B cell (primary cell): ENCODE measurements at places on chromosomes 12 and 14.

GRCh38 chr12:12167847-12168246 lies 97.1 kb downstream of the BCL2L14 start:
- no peaks in the 10 kb centered on the region for H3K4me1 ChIP-seq
- H3K36me3 ChIP-seq, result no peaks in the 10 kb centered on the region
- no peak for DNase-seq
- no peak overlapping the region for H3K27ac ChIP-seq

DNA sequence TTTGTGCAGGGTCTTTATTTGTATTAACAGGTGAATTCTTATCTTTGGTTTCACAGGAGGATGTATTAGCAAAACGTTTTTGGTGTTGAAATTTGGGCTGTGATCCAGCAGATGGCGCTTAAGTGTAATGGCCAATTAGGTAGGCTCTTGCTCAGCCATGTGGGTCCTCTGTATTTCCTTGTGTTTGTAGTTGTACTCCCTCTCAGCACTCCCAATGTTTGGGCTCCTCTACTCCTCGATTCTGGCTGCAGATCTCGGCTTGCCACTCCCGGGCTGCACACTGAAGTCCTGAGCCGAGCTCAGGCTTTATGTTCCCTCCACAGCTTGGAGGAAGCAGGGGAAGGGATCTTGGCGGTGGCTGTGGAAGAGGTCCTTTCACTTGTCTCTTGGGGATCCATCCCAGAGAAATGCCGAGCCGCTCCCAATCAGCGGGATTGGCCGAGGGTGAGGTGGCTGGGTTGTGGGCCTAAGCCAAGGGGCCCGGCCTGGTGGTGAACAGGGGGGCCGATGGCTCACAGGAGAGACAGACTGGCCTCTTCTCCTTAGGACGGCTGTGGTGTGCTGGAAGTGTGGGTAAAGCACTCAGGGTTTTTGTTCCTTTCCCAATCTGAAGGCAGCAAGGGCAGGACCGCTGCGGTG lies 133.7 kb downstream of the AEBP2 start:
- H3K36me3 ChIP-seq, result no peaks in the 10 kb centered on the region
- H3K27ac ChIP-seq, result no peak overlapping the region
- no peak overlapping the region for H3K4me3 ChIP-seq
- no peak for DNase-seq

GRCh38 chr12:25558586-25558985 lies 5.5 kb upstream of the LMNTD1 start:
- H3K4me1 ChIP-seq, result no peaks in the 10 kb centered on the region
- no peak overlapping the region for H3K27ac ChIP-seq
- no peak overlapping the region for H3K4me3 ChIP-seq

- no peak for DNase-seq
- H3K36me3 ChIP-seq, result no peaks in the 10 kb centered on the region
- H3K4me1 ChIP-seq, result no peaks in the 10 kb centered on the region
- no peak overlapping the region for H3K27ac ChIP-seq
These were observed 394.5 kb upstream of the DDHD1 start for GRCh38 chr14:53547593-53547992.

DNA sequence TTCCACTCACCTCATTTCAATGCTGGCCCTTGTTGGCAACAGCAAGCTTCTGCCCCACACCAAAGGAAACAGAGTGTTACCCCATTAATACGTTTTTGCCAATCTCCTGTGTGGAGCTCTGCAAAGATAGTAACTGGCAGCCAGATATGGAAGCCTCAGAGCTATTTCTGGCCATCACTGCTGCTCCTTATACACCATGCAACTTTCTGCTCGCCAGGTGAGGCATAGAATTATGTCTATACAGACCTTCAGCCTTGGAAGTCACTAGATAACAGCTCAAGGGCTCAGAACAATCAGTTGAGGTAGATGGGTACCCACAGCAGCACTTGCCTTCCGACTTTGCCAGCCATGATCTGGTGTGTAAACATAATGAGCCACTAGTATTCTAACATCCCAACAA lies 214.8 kb upstream of the ALG10B start:
- H3K36me3 ChIP-seq, result no peaks in the 10 kb centered on the region
- H3K4me1 ChIP-seq, result no peaks in the 10 kb centered on the region
- DNase-seq, result no peak
- no peak overlapping the region for H3K27ac ChIP-seq
- H3K4me3 ChIP-seq, result no peak overlapping the region
- H3K27me3 ChIP-seq, result no peaks in the 10 kb centered on the region

GRCh38 chr14:62736048-62737043 lies 308.9 kb downstream of the KCNH5 start:
- H3K27ac ChIP-seq, result no peak overlapping the region
- no peaks in the 10 kb centered on the region for H3K36me3 ChIP-seq
- H3K27me3 ChIP-seq, result no peaks in the 10 kb centered on the region
- DNase-seq, result no peak
- no peak overlapping the region for H3K4me3 ChIP-seq

DNA sequence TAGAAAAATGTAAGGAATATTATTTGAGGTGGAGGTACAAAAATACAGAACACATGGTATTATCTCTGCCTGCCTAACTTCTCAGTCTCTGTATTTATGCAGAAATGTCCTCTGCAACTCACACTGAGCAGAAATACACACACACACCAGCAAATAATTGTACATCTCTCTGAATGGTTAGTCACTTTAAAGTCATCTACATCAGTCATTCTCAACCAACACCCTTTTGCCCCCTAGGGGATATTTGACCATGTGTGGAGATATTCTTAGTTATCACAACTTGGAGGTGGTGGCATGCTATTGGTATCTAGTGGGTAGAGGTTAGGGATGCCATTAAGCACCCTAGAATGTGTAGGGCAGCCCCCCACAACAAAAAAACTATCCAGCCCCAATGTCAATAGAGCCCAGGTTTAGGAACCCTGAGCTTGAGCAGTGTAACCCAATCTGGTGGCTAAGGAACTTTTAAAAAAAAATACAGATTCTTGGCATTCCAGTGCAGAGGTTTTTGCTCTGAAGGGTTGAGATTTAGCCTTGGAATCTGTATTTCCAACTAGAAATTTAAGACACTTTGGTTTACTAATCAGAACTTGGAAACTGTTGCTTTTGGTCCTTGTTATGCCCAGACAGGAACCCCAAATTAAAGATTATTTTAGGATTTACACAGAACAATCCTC lies 183.8 kb downstream of the TBX5 start:
- H3K27ac ChIP-seq, result no peak overlapping the region
- no peaks in the 10 kb centered on the region for H3K36me3 ChIP-seq
- no peak overlapping the region for H3K4me3 ChIP-seq

DNA sequence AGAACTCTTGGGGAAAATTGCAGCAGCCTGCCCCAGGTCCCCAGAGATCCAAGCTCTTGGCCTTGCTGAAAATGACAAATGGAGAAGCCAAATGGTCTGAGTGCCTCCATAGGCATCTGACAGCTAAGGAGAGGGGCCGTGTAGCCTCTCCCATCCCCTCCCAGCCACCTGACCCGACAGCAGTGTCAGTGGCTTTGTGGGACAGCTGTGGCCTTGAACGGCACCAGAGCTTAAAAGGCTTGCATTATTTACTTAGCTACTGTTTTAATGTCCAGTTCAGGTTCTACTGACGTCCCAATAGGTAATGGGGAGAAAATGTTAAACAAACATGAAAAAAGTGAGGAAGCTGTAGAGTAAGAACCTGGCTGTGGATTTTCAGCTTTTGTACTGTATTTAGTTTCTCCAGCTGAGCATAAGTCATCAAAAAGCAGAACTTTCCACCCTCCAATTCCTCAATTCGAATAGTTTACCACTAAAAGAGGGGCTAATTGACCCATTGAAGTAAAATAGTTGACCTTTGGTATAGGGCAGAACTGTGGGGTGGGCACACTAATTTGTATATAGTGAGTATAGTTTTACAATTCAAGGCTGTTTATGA lies 50.0 kb downstream of the FOS start:
- DNase-seq, result no peak
- no peaks in the 10 kb centered on the region for H3K36me3 ChIP-seq
- no peak overlapping the region for H3K4me3 ChIP-seq
- no peaks in the 10 kb centered on the region for H3K27me3 ChIP-seq
- no peak overlapping the region for H3K27ac ChIP-seq
- H3K4me1 ChIP-seq, result peaks cover 3% of the 10 kb centered on the region

GRCh38 chr12:64400041-64400440 lies 4.2 kb upstream of the XPOT start:
- no peak for DNase-seq
- no peak overlapping the region for H3K27ac ChIP-seq
- no peaks in the 10 kb centered on the region for H3K36me3 ChIP-seq
- H3K4me3 ChIP-seq, result no peak overlapping the region

DNA sequence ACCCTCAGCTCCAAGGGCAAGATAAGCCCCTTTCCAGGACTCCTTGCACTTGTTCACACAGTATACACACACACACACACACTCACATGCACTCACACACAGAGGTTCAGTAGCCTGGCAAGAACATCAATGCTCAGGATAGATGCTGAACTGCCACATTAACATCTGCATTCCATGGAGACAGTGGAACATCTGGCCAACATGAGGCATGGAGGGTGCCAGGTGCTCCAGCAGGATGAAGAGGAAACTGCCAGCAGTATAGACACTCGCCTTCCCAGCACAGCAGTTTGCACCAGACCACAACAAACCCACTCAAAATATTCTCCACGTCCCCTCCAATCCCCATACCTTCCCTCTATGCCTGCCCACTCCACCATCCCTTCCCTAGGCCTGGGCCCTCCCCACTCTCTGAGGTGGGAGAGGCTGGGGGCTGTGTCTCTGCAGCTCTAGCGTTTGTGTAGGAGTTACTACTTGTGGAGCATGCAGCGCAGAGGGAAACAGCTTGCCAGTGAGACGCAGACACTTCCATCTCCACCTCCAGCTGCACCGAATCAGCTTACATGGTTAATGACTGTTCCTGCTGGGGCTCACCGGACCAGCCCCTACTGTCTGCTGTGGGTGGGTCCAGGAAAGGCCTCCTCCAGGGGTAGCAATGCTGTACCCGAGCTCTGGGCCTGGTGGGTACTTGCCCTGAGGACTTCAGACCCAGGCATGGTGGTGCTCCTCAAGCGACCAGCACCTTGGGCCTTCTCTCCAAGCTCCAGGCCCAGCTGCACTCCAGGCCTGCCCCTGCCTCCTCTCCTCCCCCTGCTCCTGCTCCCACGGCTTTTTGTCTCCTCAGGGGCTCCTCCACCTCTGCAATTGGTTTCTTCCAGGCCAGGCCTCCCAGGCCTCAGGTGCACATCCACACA lies 18.6 kb upstream of the PLEKHG3 start:
- no peaks in the 10 kb centered on the region for H3K4me1 ChIP-seq
- DNase-seq, result no peak
- H3K4me3 ChIP-seq, result no peak overlapping the region
- no peaks in the 10 kb centered on the region for H3K36me3 ChIP-seq

DNA sequence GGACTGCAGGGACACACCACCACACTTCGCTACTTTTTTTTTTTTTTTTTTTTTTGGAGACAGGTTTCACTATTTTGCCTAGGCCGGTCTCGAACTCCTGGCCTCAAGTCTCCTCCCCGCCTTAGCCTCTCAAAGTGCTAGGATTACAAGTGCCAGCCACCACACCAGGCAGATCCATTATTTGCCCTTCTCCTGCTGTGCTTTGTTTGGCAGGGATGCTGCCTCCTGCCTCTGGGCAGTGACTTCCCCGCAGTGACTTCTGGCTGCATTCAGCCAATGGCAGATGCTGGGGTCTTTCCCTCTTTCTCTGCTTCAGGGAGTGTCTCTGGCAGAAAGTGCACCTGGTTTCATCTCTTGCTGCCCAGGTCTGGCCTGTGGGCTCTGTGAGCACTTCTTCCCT lies 6.7 kb upstream of the MORN3 start:
- no peak for DNase-seq
- H3K27me3 ChIP-seq, result no peaks in the 10 kb centered on the region
- peaks cover 19% of the 10 kb centered on the region for H3K4me1 ChIP-seq

DNA sequence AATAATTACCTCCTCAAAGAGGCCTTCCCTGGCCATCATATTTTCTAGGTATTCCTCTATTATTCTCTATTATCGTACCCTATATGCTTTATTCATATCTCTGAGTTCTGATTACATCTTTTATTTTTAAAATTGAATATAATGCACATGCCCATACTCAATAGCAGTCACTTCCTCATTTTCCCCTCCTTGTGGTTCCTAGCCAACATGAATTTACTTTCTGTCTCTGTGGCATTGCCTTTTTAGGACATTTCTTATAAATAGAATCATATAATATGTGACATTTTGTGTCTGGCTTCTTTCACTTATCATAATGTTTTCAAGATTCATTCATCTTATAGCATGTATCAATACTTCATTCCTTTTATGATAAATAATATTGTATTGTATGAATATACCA lies 74.4 kb upstream of the TRHDE start:
- DNase-seq, result no peak
- no peak overlapping the region for H3K4me3 ChIP-seq
- H3K4me1 ChIP-seq, result no peaks in the 10 kb centered on the region
- H3K27me3 ChIP-seq, result no peaks in the 10 kb centered on the region
- no peaks in the 10 kb centered on the region for H3K36me3 ChIP-seq

DNA sequence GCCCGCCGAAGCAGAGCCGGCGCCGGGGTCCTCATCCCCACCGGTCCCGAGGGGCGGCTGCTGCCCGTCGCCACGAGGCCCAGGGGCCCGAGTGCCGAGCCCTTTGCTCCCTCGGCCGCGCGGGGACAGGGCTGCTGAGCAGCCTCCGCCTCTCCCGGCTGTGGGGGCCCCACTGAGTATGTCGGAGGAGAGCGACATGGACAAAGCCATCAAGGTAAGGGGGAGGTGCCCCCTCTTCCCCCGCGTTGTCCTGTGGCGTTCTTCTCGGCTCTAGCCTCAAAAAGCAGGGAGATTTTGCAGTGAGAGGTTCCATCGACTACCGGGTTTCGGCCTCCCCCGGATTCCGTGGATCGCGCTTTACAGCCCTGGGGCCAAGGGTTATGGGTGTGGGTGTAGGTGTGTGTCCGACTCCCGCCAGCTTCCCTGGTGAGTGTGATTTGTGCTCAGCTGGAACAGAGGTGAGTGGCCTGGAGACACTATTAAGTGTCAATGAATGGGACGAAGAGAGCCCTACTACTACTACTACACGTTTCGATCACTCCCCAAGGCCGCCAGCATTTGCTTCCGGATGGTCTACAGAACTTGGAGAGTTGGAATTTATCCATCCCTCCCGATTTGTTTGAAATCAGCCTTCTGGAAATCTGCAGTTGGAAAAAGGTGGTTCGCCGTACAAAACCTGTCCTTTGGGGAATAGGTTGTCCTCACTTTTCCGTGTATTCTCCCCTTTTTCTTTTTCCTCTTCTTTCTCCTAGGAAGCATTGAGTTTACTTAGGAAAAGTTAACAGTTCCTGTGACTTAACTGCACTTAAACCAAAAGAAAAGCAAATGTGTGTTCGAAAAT lies 748 bp downstream of the MAPKAPK5 start:
- peaks cover 9% of the 10 kb centered on the region for H3K36me3 ChIP-seq
- H3K4me1 ChIP-seq, result peaks cover 29% of the 10 kb centered on the region
- peak overlapping the region; percentile 82 for H3K4me3 ChIP-seq
- H3K27me3 ChIP-seq, result no peaks in the 10 kb centered on the region

DNA sequence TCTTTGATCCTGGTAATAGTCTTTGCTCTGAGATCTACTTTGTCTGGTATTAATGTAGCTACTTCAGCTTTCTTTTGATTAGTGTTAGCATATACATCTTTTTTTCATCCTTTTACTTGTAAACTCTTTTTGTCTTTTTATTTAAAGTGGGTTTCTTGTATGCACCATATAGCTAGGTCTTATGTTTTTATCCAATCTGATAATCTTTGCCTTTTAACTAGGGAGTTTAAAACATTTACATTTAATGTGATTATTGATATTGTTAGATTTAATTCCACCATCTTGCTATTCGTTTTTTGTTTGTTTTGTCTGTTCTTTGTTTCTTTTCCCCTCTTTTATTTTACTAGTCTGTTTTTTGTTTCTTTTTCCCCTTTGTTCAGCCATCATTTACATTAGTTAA lies 6.0 kb downstream of the CGRRF1 start:
- H3K4me3 ChIP-seq, result no peak overlapping the region
- DNase-seq, result no peak
- no peak overlapping the region for H3K27ac ChIP-seq
- H3K36me3 ChIP-seq, result no peaks in the 10 kb centered on the region
- H3K4me1 ChIP-seq, result peaks cover 9% of the 10 kb centered on the region
- no peaks in the 10 kb centered on the region for H3K27me3 ChIP-seq
